Cardiac ventricle fibroblast (primary cell): ENCODE measurements at places on chromosomes 11 and 22. TPM values are rescaled to one million over a fixed set of nuclear protein-coding genes. Genes with fewer than 3 reads are reported as not detected.

OR10D3 gene
- total RNA-seq, result not detected in 2 replicates

APOA1 gene
- 0.34 and 0.87 TPM in 2 replicates for total RNA-seq

KRTAP5-9 gene
- 0.54 TPM in 1 of 2 replicates, not detected in the other for total RNA-seq

TSSK2 gene
- not detected in 2 replicates for total RNA-seq

PANX3 gene
- total RNA-seq, result not detected in 2 replicates

MPPED2 gene
- total RNA-seq, result not detected in 2 replicates

KCNJ4 gene
- not detected in 2 replicates for total RNA-seq

RBMXL2 gene
- not detected in 2 replicates for total RNA-seq

SPON1 gene
- 109 and 117 TPM in 2 replicates for total RNA-seq

OR52W1 gene
- total RNA-seq, result not detected in 2 replicates

IGF2 gene
- total RNA-seq, result 10.5 and 17.5 TPM in 2 replicates

FREY1 gene
- not detected in 2 replicates for total RNA-seq

SLC6A5 gene
- total RNA-seq, result not detected in 2 replicates

ADAMTS15 gene
- total RNA-seq, result 28.5 and 30.9 TPM in 2 replicates

LINC01488 gene
- total RNA-seq, result not detected in 2 replicates

TUG1 gene
- 51.7 and 52.4 TPM in 2 replicates for total RNA-seq

OR52H1 gene
- total RNA-seq, result not detected in 2 replicates

TMEM121B gene
- 0.15 and 0.25 TPM in 2 replicates for total RNA-seq

OR51M1 gene
- not detected in 2 replicates for total RNA-seq

DNAJB7 gene
- total RNA-seq, result not detected in 2 replicates

TYMP gene
- total RNA-seq, result 31.7 and 36.5 TPM in 2 replicates

OR2D2 gene
- total RNA-seq, result not detected in 2 replicates

FGF19 gene
- total RNA-seq, result not detected in 2 replicates

AMOTL1 gene
- total RNA-seq, result 35.2 and 37.8 TPM in 2 replicates

ZNF215 gene
- 0.98 and 2.0 TPM in 2 replicates for total RNA-seq

ADORA2A gene
- total RNA-seq, result 0.44 and 0.88 TPM in 2 replicates

PIH1D2 gene
- total RNA-seq, result 0.87 and 1.8 TPM in 2 replicates

MPZL3 gene
- total RNA-seq, result 0.05 and 0.06 TPM in 2 replicates

LSP1 gene
- 238 and 277 TPM in 2 replicates for total RNA-seq

ANKRD49 gene
- 8.9 and 10.2 TPM in 2 replicates for total RNA-seq

OR5AR1 gene
- total RNA-seq, result not detected in 2 replicates

GP1BB gene
- total RNA-seq, result 2.5 and 4.2 TPM in 2 replicates

LAYN gene
- 3.9 and 4.1 TPM in 2 replicates for total RNA-seq

MYOD1 gene
- not detected in 2 replicates for total RNA-seq

PGR gene
- 0.54 and 2.6 TPM in 2 replicates for total RNA-seq

CST6 gene
- 0.20 and 0.87 TPM in 2 replicates for total RNA-seq

GLYAT gene
- total RNA-seq, result not detected in 2 replicates

C22orf42 gene
- total RNA-seq, result not detected in 2 replicates

MYBPC3 gene
- total RNA-seq, result not detected in 2 replicates

METTL15 gene
- 7.7 and 8.2 TPM in 2 replicates for total RNA-seq

MUC2 gene
- total RNA-seq, result not detected in 2 replicates

BTBD18 gene
- total RNA-seq, result not detected in 2 replicates
